ENCODE measurements at places on chromosomes 1 and 21.

DNA sequence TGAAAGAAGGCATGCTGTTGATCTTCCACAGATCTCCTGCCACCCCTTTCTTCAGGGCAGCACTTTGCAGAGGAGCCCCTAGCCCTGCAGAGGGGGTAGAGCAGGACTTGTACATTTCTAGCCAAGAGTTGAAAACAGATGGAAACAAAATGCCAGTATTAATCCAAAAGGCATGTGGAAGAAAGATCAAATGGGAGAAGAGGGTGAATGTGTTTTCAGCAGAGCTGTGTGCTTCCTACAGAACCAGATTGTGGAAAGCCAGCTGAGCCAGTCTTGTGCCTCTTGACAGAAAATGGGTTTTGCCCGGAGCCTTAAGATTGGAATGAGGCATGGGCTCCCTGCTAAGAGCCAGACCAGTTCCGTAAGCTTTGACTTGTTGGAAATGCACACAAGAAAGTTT is 105.2 kb upstream of the TSPAN2 start:
- H3K36me3 ChIP-seq = no peaks in the 10 kb centered on the region
- no peaks in the 10 kb centered on the region for H3K4me1 ChIP-seq
- peaks cover 23% of the 10 kb centered on the region for H3K27me3 ChIP-seq
- no peak overlapping the region for H3K27ac ChIP-seq
- no peak for DNase-seq

- no peak for DNase-seq
- no peak overlapping the region for H3K27ac ChIP-seq
- H3K4me1 ChIP-seq = peaks cover 6% of the 10 kb centered on the region
- no peak overlapping the region for H3K4me3 ChIP-seq
These were observed 213.4 kb upstream of the CACYBP start for GRCh38 chr1:174786358-174786757.

GRCh38 chr1:71641903-71642302 is 561.1 kb upstream of the ZRANB2 start:
- H3K27me3 ChIP-seq = no peaks in the 10 kb centered on the region
- H3K4me1 ChIP-seq = no peaks in the 10 kb centered on the region
- no peak overlapping the region for H3K27ac ChIP-seq
- no peak overlapping the region for H3K4me3 ChIP-seq
- no peak for DNase-seq

DNA sequence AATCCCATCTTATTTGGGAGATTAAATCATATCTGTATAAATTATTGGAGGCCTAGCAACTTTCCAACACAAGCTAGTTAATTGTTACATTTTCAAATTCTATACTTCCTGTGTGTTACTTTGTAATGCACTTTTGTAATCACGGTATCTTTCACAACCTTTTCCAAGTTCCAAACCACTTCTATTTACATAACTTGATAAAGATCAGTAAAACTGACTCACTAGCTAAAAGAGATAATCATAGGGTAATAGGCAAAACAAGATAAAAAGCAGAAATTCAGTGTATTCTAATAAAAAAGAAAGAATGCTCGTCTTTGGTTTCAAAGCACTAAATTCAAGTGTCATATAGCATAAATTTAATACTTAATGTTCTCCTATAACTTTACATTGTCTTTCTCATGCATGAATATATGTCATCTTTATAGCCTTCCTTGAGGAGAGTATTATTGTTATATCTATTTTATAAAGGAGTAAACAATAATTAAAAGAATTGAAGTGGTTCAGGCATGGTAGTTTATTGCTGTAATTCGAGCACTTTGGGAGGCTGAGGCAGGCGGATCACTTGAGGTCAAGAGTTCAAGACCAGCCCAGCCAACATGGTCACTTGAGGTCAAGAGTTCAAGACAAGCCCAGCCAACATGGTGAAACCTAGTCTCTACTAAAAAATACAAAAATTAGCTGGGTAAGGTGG is 66.4 kb downstream of the RGS13 start:
- no peaks in the 10 kb centered on the region for H3K36me3 ChIP-seq
- no peak for DNase-seq
- no peak overlapping the region for H3K4me3 ChIP-seq
- H3K27ac ChIP-seq = no peak overlapping the region
- H3K4me1 ChIP-seq = peaks cover 23% of the 10 kb centered on the region
- H3K27me3 ChIP-seq = no peaks in the 10 kb centered on the region

GRCh38 chr1:67817319-67817718 is 15.9 kb downstream of the GNG12 start:
- no peaks in the 10 kb centered on the region for H3K4me1 ChIP-seq
- DNase-seq = no peak
- H3K27me3 ChIP-seq = peaks cover 12% of the 10 kb centered on the region
- H3K36me3 ChIP-seq = no peaks in the 10 kb centered on the region
- no peak overlapping the region for H3K27ac ChIP-seq

DNA sequence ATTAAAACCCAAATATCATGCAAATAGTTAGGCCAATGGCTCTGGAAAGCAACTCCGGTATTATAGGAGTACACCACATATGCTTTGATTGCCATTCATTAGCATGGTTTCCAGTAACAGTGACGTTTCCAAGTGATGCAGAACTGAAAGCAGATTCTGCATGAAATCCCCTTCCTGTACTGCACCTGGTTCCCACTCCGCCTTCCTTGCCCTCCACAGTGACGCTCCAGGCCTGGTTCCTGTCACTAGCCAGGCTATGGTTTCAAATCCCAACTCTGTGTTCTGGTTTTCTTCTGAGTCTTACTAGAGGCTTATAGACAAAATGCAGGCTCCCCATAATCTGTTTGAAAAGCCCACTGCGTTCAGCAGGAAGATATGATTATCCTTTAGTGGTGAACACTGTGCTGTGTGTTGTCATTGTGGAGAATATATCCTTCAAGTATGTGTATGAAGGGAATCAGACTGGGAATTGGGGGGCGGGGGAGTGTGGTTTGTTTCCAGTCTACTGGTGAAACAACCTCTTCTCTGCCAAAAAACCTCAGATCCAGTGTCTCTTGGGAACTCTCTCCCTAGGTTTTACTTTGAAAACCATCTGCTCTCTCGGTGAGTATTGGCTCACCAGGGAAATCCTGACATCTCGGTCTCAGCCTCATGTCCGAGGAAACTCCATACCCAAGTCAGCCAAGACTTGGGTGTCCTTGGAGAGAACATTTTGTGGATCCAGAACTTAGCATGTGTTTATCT is 78.7 kb downstream of the TYW3 start:
- no peaks in the 10 kb centered on the region for H3K27me3 ChIP-seq
- no peaks in the 10 kb centered on the region for H3K4me1 ChIP-seq
- no peak overlapping the region for H3K4me3 ChIP-seq
- H3K27ac ChIP-seq = no peak overlapping the region
- no peak for DNase-seq
- H3K36me3 ChIP-seq = no peaks in the 10 kb centered on the region

GRCh38 chr1:221366495-221367110 is 375.3 kb downstream of the DUSP10 start:
- no peak overlapping the region for H3K27ac ChIP-seq
- H3K4me1 ChIP-seq = no peaks in the 10 kb centered on the region
- no peak overlapping the region for H3K4me3 ChIP-seq
- H3K27me3 ChIP-seq = peaks cover 9% of the 10 kb centered on the region
- no peak for DNase-seq
- H3K36me3 ChIP-seq = no peaks in the 10 kb centered on the region

Measured in activated CD4-positive, alpha-beta memory T cell treated with anti-CD3 and anti-CD28 coated beads for 36 hours (primary cell).